ENCODE measurements at places on chromosomes 3 and 15.

DNA sequence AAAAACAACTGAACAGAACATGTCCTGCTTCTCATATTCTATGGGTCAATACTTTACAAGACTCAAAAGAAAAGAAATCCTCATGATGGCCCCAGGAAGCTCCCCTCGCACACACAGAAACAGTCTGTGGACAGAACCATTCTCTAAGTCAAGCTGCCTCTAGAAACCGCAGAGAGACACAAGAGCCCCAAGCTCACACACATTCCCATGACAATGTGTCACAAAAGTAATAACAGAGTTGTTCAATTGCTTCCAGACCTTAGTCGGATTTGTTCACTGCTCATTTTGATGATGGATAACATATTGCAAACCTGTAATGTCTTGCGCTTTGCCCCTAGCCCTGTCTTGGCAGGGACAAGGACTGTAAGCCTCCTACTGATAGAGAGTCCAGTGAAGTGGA, 60.9 kb downstream of the UMPS start:
- DNase-seq = no peak

DNA sequence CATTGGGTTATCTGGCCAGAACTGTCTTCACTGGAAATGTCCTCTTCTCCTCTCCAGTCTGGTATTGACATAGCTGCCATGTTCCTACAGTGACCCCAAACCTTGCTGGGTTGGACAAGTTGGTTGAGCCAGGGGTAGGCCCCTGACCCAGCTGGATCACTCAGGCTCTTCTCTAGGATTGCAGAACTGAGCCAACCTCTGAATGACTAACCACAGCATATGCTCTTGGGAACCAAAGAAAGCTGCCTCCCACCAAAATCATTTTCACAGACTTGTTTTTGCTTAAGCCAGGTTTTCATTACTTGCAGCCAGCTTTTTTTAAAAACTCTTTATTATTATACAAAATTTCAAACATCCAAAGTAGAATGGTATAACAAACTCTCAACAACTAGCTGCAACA, 41.4 kb downstream of the FSIP1 start:
- DNase-seq = no peak

DNA sequence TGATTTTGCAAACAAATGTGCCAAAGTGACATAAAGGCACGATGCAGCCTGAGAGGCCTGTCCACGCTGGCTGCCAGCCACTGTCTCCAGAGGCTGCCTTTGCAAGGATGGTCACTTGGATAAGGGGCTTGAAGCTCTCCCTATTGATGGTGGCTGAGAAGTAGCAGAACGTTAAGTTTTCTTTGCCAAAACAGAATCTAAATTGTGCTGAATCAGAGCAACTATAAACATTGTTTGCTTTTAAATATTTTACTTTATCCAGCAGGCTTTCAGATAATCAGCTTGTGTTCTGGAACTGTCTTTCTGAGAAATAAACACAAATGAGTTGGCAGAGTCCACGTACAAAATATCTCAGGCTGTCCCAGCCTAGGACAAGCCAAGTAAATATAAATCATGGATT, 23.8 kb upstream of the CNBP start:
- no peak for DNase-seq

GRCh38 chr3:42503251-42503924, 945 bp downstream of the VIPR1 start:
- no peak for DNase-seq

DNA sequence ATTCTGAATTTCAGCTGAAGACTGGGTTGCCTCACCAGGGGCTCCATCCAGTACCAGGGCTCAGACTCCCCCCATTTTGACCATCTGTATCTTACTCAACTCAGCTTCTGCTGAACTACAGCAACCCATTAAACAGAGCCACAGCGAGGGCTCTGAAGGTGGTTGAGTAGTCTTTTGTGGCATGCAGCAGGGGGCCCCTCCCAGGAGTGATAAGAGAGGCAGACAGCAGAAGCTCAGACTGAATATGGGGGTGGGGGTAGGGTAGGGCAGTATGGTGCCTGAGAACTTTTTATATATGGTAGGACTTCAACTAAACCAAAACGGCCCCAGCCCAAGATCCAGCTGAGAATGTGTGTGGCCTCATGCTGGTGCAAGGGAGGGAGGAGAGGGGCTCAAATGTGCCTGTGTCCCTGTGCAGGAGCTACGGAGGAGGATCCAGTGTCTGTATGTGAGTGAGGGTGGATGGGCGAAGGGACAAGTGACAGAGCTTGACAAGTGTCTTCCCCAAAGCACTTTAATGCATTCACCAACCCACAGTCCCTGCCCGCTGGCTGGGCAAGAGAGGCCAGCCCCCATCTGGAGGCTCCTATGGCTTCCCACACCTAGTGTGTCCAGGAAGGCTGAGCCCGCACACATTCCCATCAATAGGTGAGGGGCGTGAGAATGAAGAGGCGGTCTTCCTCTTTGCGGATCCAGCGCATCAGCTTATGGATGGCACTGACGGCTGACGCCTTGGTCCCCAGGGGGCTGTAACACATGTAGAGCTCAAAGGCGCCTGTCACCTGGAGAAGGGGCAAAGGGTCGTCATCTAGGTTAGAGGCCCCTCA, 4.9 kb upstream of the MST1R start:
- DNase-seq = no peak

GRCh38 chr3:112087746-112088145, 1.6 kb downstream of the C3orf52 start:
- DNase-seq = no peak

- no peak for DNase-seq
Observed at GRCh38 chr3:120680193-120680894, 1.7 kb downstream of the HGD start.

DNA sequence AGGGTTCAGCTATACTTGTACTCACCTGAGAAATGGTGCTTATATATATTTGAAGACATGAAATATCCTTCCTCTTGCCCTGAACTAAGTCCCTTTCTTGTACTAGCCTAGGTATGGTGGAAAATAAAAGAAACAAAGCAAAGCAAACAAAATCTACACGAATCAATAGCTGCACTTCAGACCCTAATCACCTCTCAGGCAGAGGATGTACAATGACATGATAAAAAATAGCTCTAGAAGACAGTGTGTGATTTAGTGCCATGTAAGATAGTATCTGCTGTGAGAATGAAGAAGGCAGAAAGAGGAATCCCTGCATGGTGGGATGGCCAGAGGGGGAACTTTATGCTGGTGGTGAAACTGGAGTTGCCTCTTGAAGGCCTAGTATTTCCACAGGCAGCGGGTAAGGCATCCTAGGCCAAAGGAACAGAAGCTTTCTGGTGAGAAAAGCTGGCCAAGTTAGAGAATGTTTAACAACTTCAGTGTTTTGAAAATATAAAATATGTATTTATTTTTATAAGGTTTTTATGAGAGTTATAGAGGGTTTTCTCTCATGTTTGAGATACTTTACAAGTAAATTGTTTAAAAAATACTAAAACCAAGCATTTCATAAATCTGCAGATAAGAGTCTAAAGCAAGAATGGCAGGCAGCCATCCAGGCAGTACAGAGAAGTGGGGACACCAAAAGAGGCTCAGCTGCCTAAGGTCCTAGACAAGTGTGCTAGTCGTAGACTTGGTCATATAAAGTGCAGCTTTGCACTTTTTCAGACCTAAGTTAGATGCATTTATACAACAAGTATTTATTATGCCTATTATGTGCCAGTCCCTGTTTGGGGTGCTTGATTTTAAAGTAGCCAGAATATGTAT, 14.9 kb downstream of the LEKR1 start:
- no peak for DNase-seq

- DNase-seq = no peak
Observed at GRCh38 chr3:10867384-10867783, 51.4 kb downstream of the SLC6A11 start.

DNA sequence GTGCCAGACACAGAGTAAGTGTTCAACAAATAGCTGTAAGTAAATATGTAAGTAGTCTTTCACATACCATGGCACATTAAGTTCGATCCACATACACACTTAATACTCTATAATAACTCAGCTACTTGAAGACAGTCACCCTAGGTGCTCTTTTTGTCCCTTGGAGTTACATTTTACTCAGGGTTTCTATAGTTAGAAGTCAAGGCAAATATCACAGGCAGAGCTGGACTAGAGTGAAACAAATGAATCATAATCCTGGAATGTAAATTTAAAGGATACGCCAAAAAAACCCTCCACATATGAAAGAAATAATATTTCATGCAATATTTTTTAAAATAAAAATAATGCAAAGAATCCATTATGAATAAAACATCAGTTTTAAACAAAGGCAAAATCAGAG, 461.8 kb downstream of the MAGI1 start:
- DNase-seq = no peak

Measured in upper lobe of right lung (tissue), 1 donor.